Progenitor cell of endocrine pancreas (in vitro differentiated cells): ENCODE measurements at places on chromosomes 16 and 17.

DNA sequence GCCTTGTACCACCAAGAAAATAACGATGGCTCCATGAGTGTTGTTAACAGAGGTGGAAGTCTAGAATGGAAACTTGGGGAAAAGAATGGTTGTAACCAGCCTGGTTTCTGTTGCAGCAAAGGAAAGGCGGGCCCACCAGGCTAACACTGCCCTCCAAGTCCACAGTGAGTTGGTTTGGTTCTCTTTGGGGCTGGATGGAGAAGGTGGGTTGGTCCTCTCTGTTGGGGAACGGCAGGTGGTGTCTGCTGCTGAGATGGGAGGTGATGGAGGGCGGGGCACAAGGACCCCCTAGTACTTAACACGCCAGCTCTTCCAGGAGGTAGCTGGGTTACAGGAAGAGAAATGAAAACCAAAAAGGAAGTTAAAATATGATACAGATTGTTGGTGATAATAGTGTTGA, 76.6 kb upstream of the PLCG2 start:
- no peak for DNase-seq

GRCh38 chr16:2516391-2517240, 2.9 kb downstream of the ATP6V0C start:
- DNase-seq, result no peak

DNA sequence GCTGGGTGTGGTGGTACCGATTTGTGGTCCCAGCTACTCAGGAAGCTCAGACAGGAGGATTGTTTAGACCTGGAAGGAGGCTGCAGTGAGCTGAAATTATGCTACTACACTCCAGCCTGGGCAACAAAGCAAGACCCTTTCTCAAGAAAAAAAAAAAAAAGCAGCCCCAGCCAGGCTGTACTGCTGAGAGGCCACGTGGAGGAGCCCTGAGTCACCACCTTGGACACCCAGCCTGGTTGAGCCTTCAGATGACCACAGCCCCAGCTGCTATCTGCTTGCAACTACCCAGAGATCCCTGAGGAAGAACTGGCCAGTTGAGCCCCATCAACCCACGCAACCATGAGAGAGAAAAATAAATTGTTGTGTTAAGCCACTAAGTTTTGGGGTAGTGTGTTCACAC, 23.6 kb upstream of the GPRC5C start:
- no peak for DNase-seq

GRCh38 chr16:78994135-78994745, 606.3 kb downstream of the MAF start:
- no peak for DNase-seq

DNA sequence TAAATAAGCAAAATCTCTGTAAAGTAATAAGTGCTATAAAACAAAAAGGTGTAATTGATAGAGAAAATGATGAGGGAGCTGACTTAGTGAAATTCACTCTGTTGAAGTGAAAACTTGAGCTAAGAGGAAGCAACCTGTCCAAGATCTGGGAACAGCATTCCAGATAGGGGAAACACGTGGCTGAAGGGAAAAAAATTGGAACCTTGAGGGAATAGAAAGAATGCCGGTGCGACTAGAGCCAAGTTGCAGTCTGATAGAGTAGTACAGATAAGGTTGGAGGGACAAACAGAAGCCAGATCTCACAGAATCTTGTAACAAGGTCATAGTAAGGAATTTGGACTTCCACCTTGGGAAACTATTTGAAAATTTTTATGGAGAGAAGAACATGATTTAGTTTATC, 623 bp upstream of the DDX52 start:
- no peak for DNase-seq

GRCh38 chr16:68605746-68606145, 39.4 kb upstream of the CDH3 start:
- DNase-seq, result no peak

DNA sequence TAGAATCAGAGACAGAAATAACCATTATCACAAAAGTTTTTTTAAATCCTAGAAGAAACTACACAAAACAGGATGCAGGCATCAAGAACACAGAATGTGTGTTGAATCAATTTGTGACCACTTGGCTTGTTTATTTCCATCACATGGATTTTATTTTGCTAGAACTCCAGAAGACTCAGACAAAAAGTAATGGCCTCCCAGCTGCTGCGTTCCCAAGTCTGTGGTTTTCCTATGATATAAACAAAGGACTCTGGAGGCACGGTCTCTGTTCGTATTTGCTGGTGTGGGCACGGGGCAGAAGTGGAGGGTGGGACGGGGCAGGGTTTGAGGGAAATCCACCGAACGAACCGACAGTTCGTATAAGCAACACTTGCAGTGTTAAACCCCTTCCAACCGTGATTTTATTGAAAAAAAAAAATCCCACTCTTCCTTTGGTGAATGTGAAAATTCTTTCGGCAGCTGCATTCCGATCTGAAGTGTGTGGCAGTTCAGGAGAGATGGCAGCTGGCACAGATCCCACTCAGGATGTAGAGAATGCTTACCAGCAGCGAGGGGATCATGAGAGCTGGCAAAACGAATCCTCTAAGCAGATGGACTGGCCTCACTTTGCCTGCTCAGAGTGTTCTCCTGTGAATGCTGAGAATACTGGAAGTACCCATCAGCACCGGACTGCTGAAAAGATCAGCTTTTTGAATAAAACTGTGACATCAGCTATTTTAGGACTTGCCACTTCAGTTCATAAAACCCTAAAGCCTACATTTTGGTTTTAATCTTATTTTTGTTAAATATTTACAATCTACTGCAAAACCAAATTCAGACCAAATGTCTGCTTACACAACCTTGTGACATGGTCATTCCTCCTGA, 165.2 kb downstream of the VPS53 start:
- no peak for DNase-seq

- DNase-seq, result no peak
Observed at GRCh38 chr16:89015271-89015859, 38.4 kb upstream of the CBFA2T3 start.

DNA sequence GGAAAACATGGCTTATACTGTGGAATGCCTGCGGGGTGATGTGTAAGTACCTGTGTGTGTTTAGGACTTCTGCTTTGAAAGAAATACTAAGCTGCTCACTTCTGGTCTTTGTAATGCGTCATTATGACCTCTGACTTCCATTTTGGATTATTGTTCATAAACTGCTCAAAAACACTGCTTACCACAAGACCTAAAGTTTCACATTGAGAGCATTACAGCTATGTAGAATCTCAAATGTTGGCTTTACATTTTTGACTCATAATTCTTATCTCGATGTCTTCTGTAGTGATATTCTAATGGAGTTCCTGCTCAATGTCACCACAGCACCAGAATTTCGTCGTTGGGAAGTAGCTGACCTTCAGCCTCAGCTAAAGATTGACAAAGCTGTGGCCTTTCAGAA, 9.3 kb downstream of the UQCRC2 start:
- no peak for DNase-seq

GRCh38 chr16:69925311-69925710, 25.8 kb upstream of the CLEC18A start:
- DNase-seq, result no peak
